ENCODE measurements at places on chromosomes 6 and 20.

GRCh38 chr20:6767536-6768227, at the start of gene BMP2:
Gene BMP2 (plus strand): TSS chr20:6767686. CDS start chr20:6770127, 2,441 bp downstream.
- ATAC-seq, result peak; percentile 74

GRCh38 chr20:8536262-8536618, 404.2 kb downstream of the PLCB1 start:
- ATAC-seq, result no peak

DNA sequence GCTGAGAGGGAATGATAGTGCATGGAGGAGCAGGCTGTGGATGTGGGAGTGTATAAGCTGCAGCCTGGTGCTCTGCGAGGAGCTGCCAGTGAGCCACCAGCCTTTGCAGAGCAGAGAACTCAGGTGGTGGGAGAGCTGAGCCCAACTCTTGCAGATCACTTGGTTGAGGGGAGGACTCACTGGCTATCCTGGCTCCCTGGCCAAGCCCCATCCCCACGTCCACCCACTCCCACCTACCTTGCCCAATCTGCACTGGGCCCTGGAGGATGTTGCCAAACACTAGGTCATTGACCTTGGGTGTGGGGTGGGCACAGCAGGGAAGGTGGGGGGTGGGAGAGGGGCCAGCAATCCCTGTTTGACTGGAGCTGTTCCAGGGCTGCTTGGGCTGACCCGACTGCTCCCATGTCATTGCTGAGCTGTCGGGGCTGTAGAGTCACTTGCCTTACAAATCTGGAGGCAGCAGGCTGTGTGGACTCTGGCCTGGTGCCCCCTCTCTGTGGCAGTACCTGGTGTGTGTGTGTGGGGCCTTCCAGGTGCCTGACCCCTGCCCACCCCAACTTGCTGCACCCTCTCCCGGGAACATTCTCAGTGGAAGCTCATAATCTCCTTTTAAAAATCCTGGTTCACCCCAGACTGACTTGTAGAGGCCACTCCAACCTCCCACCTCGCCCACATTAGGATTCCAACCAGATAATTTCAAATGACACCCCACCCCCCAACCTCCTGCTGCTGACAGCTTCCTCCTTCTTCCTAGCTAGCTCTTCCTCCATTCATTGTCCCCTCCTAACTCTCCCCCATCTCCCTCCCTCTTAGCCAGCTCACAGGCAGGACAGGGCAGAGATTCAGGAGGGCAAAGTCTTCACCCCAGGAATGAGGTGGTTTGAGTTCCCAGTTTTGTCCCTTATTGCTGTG, 162.3 kb downstream of the MRPL14 start:
- ATAC-seq, result no peak

DNA sequence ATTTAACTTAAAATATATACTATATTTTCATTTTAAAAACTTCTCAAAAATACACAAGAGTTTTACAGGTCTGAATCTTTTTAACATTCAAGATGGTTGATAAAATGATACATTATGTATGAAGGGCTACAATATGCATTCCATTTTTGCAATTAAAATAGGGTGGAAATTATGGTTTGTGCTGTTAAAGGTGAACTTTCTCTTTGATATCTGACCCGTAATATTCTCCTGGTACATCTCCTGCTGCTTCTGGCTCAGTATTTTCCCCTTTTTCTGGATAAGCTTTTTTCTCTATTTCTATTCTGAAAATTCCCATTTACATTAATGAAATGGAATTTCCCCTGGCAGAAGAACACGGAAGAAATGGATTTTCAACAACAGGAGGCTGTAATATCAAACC, 27.4 kb upstream of the LCA5 start:
- no peak for ATAC-seq

DNA sequence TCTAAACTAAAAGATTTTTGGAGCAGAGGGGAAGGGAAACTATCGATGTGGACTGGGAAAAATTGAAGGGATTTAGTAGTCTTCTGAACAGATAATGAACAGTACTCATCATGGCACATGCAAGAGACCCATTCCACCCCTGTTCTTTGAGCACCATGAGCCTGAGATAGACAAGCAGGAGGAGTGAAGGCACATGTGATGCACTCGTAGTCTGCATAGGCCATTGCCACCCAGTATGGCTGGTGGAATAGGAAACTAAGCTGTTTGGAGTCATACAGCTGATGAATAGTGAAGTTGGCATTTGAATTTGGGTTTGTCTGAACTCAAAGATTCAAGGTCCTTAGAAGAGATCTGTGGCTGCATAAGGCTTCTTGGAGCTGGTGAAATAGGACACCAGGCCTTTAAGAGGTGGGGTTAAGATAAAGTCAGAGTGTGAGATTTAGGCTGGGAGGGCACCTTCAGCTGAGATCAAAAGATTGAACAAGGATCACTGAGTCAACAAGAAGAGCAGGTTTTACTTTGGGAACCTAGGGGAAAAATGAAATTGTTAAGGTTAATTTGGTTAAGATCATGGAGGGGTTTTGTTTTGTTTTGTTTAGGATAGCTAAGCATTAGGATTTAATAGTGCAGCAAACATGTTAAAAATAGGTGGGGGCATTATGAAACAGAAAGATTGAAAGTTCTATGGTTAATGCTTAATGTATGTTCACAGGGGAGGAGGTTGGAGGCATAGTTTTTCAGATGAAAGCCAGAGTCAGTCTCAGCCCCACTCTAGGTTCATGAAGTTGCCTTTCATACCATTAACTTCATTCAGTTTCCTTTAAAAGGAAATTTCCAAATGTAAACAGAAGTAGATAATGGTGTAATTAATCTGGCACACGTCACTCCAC, 148.8 kb downstream of the ARID1B start:
- ATAC-seq, result no peak

DNA sequence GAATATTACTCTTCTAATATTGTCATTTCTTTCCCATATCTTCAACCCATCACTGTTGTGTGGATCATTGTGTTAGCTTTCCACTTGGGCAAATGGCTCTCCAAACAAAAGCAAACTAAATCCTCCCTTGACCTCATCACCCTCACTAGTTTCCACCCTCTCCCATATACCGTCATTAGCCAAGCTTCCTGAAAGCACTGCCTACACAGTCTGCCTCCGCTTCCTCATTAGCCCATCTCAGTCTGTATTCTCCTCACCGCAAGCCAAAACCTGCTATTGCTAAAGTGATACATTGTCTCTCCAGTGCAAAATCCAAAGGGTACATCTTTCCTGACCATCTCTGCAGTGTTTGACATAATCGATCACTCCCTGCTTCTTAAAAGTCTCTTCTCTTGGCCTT, 212.6 kb downstream of the CLIC5 start:
- no peak for ATAC-seq

GRCh38 chr6:105898286-105898685, 187.8 kb upstream of the PRDM1 start:
- no peak for ATAC-seq

- no peak for ATAC-seq
Observed at GRCh38 chr6:81054036-81054435, 698.4 kb downstream of the TENT5A start.

All from gastroesophageal sphincter (tissue), 4 donors.